Activated T-cell treated with anti-CD3 and anti-CD28 coated beads, Interleukin-2, amount 50 U/mL, for 72 hours (primary cell): ENCODE measurements at places on chromosomes 12 and 14.
A peak's percentile ranks its signal among the peaks of the same experiment; 100 is the strongest.

DNA sequence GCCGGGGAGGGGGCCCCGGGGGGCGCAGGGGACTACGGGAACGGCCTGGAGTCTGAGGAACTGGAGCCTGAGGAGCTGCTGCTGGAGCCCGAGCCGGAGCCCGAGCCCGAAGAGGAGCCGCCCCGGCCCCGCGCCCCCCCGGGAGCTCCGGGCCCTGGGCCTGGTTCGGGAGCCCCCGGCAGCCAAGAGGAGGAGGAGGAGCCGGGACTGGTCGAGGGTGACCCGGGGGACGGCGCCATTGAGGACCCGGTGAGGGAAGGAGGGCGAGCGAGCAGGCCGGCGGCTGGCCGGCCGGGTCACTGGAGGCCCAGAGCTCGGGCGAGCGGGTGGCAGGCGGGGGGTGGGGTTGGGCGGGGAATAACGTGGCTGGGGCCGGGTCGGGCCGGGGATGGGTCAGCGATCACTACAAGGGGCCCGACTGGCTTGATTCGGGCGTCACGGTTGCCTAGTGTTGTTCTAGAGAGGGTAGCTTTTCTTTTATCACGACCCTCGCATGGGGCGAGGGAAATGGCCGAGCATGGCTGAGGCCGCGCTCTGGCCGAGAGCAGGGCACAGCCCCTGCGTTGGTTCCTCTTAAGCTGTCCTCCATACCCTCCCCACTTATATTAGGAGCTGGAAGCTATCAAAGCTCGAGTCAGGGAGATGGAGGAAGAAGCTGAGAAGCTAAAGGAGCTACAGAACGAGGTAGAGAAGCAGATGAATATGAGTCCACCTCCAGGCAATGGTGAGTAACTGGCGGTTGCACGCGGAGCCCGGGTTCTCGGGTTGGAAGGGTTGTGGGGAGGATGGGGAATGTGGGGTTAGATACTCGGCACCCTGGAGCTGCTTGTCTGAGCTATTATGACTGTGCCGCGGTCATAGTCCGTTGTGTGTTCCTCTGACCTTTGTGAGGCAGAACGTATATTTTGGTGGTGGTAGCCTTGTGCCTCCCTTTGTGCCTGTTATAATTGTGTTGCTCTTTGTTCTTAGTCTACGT lies 603 bp downstream of the PABPN1 start:
- peak; percentile 86 for DNase-seq

- peak; percentile 71 for DNase-seq
Observed at GRCh38 chr12:96194971-96195844, 1.0 kb downstream of the ELK3 start.

- DNase-seq, result no peak
Observed at GRCh38 chr14:57833323-57833722, 32.6 kb downstream of the SLC35F4 start.

- DNase-seq, result no peak
Observed at GRCh38 chr12:593396-594270, 69.6 kb downstream of the NINJ2 start.

GRCh38 chr12:83313322-83313721 lies 626.6 kb downstream of the TMTC2 start:
- no peak for DNase-seq
